ENCODE measurements at places on chromosomes 4 and X.

DNA sequence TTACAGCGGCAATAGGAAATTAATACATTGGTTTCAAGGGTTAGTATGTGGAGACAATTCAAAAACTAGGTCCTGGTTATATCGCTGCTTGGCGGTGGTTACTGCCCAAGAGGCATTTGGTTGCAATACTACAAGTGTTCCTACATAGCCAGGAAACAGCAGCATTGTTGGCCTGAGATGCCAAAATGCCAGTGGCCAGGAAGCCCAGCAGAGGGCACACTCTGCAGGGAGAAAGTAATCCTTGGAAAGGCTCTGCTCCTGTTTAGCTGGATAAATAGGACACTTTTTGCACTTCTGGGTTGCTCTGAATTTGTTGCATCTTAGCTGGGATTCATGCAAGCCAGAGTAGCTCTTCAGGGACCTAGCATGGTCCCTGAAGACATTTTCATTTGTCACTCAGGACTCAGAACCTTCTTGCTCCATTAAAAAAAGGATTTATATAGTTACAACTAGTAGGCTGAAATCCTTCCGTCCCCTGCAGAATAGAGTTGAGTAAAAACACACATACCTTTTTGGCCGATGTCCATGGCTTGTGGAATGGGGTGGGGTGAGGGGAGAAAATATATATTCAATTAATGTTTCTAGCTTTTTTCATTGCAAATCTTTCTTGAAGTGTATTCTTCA lies 8.1 kb upstream of the GPR119 start:
- H3K36me3 ChIP-seq: no peaks in the 10 kb centered on the region
- no peaks in the 10 kb centered on the region for H3K4me1 ChIP-seq
- H3K27ac ChIP-seq: no peak overlapping the region

- H3K36me3 ChIP-seq: peaks cover 8% of the 10 kb centered on the region
- peaks cover 19% of the 10 kb centered on the region for H3K4me1 ChIP-seq
- H3K4me3 ChIP-seq: no peak overlapping the region
- DNase-seq: no peak
Measured at GRCh38 chrX:72240976-72241375, 2.1 kb upstream of the ERCC6L start.

DNA sequence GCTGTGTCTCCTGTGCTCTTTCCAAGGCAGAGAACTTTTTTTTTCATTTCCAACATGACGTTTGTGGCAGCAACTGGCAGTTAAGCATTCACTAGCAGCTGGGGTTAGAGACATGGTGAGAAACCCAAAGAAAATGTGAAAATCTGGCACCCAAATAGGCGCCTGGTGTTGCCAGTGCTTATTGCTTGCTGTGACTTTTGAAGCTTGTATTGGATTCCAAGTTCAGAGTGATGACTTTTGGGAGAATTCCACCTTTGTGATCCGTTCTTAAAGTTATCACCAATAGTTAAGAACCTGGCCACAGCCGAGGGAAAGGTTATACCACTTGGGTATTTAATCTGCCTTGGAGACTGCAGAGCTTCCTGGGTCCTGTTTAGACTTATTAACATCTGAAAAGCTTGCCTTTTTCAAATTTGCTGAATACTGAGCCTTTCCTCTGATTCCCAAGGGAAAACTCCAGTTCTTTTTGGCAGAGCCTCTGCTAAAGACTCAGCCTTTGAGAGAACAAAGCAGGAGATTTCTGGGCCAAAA lies 101.0 kb downstream of the OPHN1 start:
- no peak for DNase-seq
- no peak overlapping the region for H3K27ac ChIP-seq
- no peak overlapping the region for H3K4me3 ChIP-seq
- no peaks in the 10 kb centered on the region for H3K27me3 ChIP-seq

DNA sequence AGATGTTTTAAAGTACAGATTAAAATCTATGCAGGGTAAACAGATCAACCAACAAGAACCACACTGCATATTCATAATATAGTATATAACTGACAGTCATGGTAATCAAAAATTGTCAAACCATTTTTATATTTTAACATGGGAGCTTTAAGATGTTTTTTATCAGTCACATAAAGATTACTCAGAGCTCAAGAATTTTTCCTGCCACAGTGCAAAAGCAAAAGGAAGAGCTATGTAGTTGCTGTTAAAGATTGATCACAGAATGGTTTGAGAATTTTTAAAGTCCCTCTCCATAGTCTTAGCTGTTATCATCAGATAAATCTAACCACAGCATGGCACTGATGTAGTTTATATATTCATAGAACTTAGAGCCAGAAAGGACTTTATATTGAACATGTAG lies 8.5 kb downstream of the RAB9B start:
- H3K36me3 ChIP-seq: no peaks in the 10 kb centered on the region
- no peaks in the 10 kb centered on the region for H3K4me1 ChIP-seq
- H3K27me3 ChIP-seq: no peaks in the 10 kb centered on the region
- no peak overlapping the region for H3K4me3 ChIP-seq

DNA sequence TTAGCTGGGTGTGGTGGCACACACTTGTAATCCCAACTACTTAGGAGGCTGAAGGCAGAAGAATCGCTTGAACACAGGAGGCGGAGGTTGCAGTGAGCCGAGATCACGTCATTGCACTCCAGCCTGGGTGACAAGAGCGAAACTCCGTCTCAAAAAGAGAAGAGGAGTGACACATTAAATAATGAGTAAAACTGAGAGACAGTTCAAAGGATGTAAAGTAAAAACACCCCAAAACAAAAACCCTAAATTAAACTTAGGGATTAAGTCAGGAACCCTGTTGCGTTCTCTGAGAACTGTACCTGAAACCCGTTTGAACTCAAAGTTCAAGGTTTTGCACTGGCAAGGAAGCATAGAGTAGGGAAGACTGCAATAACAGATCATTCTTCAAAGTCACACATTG lies 141.7 kb downstream of the BRWD3 start:
- H3K27me3 ChIP-seq: no peaks in the 10 kb centered on the region
- no peak overlapping the region for H3K4me3 ChIP-seq
- DNase-seq: no peak
- no peak overlapping the region for H3K27ac ChIP-seq
- no peaks in the 10 kb centered on the region for H3K4me1 ChIP-seq
- H3K36me3 ChIP-seq: no peaks in the 10 kb centered on the region

GRCh38 chrX:124736553-124737270 lies 390.3 kb downstream of the SH2D1A start:
- no peaks in the 10 kb centered on the region for H3K27me3 ChIP-seq
- peak overlapping the region; percentile 87 for H3K27ac ChIP-seq
- peak overlapping the region; percentile 52 for H3K4me3 ChIP-seq
- DNase-seq: peak; percentile 69
- H3K4me1 ChIP-seq: peaks cover 40% of the 10 kb centered on the region
- H3K36me3 ChIP-seq: no peaks in the 10 kb centered on the region

DNA sequence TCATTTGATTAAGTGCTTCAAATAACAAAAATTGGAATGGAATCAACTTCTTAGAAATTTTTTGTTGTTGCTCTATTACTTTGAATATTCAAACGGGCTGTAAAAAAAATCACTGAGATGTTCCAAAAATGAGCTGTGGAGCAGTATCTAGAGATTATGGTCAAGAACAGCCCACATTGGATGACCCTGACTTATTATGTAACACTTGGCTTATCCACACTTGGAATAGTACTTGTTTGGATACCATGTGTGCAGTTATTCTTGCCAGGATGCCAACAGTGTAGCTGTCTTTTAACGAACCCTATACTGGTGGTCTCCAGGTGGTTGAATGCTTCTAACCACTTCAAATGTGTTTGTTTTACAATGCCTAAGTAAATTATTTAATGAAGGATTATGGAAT lies 64.9 kb upstream of the CAMK2D start:
- H3K27me3 ChIP-seq: peaks cover 7% of the 10 kb centered on the region
- no peak overlapping the region for H3K27ac ChIP-seq
- H3K4me3 ChIP-seq: no peak overlapping the region
- no peaks in the 10 kb centered on the region for H3K4me1 ChIP-seq
- no peak for DNase-seq
